ENCODE measurements at places on chromosomes 16 and 17.

- DNase-seq = no peak
These were observed 22.1 kb downstream of the FCSK start for GRCh38 chr16:70476272-70477020.

DNA sequence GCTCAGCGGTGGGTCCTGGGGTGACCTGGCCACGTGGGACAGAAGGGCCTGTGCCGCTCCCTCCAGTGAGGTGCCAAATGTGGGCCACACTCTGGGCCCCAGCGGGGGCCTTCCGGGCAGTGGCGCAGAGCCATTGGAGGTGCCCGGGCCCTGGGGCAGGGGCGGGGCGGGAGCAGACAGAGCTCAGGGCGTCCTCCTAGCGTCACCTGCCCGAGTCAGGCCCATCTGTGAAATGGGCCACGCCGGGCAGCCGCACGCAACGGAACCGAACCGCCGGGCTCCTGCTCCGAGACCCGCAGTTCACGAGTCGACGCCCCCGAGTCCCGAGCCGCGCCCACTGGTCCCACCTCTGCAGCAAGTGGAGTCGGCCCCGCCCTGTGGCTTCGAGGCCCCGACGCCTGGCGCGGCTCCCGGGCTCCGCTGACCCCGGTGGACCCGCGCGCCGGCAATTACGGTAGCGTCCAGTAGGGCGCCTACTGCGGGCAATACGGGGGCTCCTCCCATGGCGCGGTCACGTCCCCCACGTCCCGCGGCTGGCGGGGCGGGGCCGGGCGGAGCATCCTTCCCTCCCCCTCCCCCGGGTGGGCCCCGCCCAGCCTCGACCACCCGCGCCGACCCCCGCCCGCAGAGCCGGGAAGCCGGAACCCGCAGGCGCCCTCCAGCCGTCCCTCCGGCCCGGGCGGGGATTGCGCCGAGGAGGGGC lies 1.9 kb downstream of the SLC16A3 start:
- no peak for DNase-seq

DNA sequence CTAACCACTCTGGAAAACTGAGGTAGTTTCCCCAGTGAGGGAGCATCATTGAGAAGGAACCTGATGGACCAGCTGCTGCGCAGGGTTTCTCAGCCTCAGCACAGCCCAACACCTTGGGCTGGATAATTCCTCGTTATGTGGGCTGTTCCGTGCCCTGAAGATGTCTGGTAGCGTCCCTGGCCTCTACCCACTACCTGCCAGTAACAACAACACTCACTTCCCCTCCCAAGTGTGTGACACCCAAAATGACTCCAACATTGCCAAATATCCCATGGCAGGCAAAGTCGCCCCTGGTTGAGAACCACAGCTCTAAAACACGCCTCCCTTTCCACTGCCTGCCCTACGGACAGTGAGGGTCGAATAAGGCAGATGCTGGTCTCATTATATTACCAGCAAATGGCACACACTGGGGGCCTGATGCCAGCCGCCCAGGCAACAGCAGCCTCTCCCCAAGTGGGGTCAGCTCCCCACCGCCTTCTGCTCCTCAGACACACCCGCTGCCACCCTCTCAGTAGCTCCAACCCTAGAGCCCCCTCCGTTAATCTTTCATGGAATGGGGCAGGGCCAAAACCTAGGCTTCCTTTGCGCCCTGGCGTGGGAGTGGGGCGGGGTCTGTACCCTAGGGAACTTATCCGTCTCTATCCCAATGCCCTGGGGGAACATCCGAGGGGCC lies 1.0 kb downstream of the RHBDF2 start:
- DNase-seq = no peak

- no peak for DNase-seq
These were observed 371.9 kb downstream of the HS3ST3B1 start for GRCh38 chr17:14672830-14673229.

DNA sequence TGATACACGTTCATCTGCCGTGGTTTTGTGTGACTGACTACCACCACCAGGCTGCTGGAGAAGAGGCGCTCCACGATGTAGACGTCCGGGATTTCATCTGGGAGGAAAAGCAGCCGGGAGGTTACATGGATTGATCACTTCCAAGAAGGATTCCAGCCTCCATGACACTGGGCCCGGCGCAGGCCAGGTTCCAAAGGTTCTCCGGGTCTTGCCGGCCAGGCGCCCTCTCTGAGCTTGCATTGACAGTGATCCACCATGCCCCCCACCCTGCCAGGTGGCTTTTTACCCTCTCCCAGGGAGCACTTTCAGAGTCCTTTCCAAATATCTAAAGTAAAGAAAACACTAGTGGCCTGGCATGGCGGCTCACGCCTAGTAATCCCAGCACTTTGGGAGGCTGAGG lies 6.5 kb downstream of the WIPI1 start:
- no peak for DNase-seq

DNA sequence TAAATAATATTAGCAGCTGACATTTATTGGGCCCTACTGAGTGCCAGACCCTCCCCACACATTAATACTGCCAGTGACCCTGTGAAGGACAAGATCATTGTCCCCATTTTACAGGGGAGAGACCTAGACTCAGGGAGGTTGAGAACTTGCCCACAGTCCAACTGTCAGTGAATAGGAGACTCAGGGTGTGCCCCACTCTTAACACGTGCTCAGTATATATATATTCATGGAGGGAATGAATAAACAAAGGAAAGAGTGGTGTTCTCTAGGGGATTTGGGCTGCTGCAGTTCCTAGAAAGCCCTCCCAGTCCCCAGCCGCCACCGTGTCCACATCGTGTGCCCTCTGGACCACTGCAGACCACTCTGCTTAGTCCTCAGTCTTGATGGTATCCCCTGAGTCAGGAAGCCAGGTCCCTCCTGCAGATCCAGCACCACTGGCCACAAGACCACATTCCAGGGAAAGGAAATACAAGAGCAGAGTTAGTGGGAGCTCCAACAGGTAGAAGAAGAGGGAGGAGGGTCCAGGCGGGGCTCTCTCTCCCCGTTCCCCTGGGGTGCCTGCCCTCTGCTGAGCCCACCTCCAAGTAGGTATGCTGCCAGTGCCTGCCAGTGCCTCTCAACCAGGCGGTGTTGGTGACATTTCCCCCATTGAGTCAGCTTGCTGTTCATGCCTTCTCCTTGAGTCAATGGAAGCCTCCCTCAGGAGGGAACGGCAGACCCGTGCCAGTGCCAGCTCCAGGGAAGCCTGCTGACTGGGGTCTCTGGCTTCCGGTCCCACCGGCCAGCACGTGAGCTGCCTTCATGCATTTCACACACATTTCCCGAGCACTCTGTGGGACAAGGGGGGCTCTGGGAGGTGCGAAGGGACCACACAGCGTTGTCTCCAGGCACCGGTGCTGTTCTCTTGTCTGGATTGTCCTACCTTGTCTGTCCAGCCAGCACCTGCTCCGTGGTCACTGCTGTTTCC lies 75.6 kb downstream of the GNAO1 start:
- no peak for DNase-seq

DNA sequence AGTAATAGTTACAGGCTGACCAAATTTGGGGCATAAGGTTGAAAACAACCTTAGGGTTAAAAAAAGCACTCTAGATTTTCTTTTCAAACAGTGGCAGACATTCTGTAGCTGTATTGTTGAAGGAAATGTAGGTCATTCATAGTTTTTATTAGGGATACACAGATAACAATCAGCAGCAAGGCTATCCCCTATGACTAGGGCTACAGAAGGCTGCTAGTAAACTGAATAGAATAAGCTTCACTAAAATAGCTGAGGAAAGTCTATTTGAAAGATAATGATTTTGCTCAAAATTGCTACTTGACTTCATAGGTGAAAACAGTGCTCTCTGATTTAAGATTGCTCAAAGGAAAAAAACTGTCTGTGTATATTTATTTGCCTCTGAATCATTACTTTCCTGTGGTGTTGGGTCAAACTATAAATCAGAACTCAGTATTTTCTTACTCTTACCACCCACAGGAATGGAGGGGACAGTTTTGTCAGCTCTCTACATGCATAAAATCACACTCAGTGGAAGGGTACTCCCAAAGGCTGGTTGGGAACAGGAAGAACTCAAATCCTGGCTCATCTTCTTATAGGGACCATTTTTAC lies 24.8 kb downstream of the RPGRIP1L start:
- no peak for DNase-seq

DNA sequence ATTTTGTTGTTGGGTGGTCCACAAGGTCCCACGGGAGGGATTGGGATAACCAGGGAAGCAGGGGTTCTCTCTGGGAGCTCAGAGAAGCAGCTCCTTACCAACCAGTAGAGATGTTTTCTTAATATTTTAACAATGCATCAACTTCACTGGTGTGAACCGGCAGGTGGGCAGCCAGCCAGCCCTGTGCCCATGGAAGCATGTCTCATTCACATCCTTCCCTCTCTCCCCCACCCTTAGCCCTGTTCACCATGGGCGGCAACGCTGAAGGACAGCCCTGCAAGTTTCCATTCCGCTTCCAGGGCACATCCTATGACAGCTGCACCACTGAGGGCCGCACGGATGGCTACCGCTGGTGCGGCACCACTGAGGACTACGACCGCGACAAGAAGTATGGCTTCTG lies 9.3 kb downstream of the MMP2 start:
- DNase-seq = no peak

- DNase-seq = no peak
These were observed 3.2 kb downstream of the ZNF205 start for GRCh38 chr16:3115561-3115960.

DNA sequence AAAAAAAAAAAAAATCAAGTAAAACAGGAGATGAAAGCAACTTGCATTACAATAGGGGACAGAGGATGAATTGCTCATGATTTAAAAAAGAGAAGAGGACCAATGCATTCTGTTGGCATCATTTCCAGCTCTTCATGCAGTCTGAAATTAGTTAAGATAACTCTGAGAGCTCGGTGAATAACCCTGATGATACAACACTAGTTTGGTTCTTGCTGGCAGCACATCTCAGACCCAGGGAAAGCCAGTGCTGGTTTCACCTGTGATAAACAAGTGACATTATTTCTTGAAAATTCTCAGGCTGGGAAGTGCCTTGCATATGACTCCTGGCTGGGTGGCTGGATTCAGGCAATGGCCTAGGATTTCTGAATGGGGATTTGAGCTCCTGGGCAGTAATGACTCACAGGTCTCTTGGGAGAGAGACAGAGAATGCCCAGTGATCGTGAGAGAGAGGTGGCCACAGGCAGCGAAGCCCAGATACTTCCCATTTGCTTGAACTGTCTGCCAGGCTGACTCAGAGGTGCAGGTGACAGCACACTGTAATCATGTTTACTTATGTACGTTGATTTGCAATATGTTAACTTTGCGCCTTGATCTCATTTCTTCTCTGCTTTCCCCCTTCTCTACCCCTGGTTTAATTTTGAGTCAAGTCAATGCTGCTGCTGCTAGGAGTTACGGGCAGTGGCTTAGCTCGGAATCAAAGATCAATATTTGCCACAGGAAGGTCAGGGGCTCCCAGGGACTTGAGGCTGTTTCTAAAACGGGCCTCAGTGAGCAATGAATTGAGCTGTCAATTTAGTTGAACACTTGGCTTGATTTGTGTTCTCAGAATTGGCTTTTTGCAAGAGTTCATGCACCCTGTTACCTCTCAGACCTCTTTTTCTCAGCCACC lies 27.1 kb downstream of the ARSG start:
- no peak for DNase-seq

DNA sequence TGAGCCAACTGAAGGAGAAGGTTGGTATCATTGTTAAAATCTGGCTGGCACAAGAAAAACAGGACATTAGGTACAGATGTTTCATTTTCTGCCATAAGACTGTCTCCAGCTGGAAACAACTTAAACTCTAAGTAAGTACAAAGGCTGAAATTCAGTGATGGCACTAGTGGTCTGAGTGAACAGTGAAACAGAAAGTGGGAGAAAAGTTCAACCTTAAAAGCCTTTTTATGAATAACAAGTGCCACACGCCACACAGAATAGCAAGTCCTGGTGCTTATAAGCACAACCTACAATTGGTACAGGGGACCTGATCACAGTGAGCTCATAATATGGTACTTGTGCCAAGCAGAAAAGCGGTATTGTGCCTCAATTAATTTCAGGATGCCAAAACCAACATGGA lies 56.7 kb downstream of the CEP112 start:
- no peak for DNase-seq

GRCh38 chr17:59368218-59368857 lies 36.9 kb downstream of the YPEL2 start:
- no peak for DNase-seq

DNA sequence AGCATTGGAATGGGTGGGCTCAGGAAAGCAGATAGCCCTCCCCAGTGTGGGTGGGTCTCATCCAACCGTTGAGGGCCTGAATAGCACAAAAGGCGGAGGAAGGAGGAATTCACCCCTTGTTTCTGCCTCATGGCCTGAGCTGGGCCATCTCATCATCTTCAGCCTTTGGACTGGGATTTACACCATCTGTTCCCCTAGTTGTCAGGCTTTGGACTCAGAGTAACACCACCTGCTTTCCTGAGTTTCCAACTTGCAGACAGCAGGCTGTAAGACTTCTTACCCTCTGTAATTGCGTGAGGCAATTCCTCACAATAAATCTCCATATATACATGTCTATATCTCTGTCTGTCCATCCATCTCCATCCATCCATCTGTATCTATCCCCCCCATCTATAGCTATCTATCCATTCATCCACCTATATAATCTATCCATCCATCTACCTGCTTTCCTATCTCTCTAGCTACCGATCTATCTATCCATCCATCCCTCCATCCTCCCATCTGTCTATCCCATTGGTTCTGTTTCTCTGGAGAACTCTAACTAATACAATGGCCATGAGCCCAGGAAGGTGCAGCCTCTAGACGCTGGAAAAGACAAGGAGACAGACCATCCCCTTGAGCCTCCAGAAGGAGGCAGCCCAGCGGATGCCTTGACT lies 21.3 kb downstream of the DNAH17 start:
- no peak for DNase-seq
